ENCODE measurements at places on chromosomes 3 and 15. TPM values are rescaled to one million over a fixed set of nuclear protein-coding genes. Genes with fewer than 3 reads are reported as not detected.

GRCh38 chr3:132315851-132316250, 1.4 kb upstream of the ACP3 start:
- DNase-seq, result no peak

DNA sequence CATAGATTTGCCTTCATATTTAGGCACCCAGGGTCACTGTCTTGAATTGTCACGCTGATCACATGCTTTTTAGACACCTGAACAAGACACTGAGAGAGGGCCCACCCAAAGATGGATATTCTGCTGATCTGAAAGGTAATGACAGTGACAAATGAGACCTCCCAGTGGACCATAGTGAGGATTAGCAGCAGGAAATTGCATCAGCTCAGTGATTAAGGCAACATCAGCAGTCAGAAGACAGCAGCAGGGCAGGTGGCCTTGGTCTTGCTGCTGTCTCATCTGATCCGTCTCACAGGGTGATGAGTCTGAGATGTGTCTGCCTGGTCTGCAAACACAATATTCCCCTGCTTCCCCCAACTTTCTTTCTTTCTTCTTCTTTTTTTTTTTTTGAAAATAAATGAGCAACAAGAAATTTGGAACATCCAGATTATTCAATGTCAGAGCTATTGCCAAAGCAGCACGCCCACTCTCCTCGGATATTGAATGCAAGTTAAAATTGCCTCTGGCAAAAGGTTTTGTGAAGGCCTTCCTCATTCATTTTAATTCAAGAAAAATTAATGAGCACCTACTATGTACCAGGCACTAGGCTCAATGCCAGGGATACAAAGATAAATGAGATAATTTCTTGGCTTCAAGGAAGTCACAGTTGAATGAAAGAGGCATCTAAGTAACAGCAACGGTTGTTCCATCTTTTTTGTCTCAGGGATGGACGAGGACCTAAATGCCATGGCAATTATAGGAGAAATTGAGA, 14.1 kb downstream of the OTOL1 start:
- DNase-seq, result no peak

DNA sequence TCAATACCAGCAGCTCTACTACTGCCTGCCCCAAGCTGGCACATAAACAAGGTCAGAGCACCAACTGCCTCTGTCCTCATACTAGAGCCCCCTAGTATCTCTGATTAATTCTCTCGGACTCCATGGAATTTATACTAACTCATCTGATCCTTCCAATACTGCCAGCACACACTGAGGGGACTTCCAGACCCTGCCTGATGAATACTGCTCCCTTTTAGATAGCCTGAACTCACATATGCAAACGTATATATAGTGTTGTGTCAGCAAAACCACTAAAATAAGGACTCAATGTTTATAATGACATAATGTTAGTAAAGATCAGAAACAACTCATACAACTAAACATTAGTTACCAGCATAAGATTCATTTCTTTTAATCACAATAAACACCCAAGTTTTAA, 25.0 kb downstream of the CEP70 start:
- DNase-seq, result no peak

- no peak for DNase-seq
Measured at GRCh38 chr15:64348455-64348854, 7.5 kb downstream of the CSNK1G1 start.

TMEM45A gene
- 3.6 TPM for total RNA-seq

DNAH12 gene
- 0.08 TPM for total RNA-seq

CDV3 gene
- total RNA-seq, result 145 TPM
